HT-29 (cell line): ENCODE measurements at places on chromosomes 1 and 21. TPM values are rescaled to one million over a fixed set of nuclear protein-coding genes. Genes with fewer than 3 reads are reported as not detected.
A peak's percentile ranks its signal among the peaks of the same experiment; 100 is the strongest.

The HIVEP3 gene
- total RNA-seq: 1.1 and 2.4 TPM in 2 replicates

The NUF2 gene
- 18.5 and 23.5 TPM in 2 replicates for total RNA-seq

The ARHGAP29 gene
- total RNA-seq: 18.6 and 22.6 TPM in 2 replicates

The LCE1C gene
- not detected in 2 replicates for total RNA-seq

The LINGO4 gene
- not detected in 2 replicates for total RNA-seq

The MTMR11 gene
- total RNA-seq: 4.8 and 6.8 TPM in 2 replicates

The C1orf146 gene
- not detected in 2 replicates for total RNA-seq

DNA sequence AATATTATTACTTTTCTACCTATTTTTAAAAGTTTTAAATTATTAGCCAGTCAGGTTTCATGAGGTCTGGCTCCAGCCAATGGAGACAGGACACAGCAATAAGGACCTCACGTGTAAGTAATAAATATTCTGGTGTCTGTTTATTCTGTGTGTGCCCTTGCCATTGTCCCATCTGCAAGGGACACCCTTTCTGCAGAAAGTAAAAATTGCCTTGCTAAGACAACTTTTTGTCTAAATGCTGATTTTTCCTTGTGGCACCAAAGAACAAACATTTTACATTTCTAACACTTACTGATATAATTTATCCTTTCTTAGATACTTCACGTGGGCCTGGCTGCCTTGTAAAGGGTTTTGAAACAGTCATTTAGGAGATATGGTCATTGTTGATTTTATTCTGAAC, 29.4 kb downstream of the OVAAL start:
- no peak for DNase-seq

DNA sequence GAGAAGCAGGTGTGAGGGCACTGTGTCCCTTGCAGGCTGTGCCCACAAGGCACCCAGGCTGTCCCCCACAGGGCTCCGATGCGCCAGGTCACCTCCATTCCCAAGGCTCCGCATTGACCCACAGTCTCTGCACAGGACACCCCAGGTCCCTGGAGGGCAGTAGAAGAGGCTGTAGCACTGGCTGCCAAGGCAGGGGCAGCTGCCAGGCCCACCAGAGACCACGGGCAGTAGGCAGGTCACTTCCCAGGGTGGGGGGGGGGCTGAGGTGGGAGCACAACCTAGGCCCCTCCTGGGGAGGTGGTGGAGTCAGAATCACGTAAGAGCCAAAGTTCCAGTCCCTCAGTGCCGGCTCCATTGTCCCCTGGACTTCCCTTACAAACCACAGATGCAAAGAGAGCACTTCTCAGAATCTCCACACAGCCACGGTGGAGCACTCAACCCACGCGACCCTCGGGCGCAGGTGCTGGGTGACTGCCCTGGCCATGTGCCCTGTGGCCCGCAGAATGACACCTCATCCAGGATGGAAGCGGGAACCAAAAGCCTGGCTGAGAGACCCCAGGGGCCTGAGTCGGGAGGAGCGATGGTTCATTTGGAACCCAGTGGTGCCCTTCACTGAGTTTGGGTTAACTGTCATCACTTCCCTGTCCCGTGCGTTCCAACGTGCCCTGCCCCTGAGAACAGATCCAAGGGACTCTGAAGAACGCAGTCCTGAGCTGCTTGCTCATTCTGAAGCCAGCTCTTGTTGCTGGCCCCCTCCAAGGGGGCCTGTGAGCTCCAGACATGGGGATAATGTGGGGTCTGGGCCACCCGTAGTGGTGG, 69.7 kb upstream of the PDE9A start:
- DNase-seq: no peak

GRCh38 chr1:172451002-172451443, 7.2 kb upstream of the PIGC start:
- peak; percentile 90 for DNase-seq

DNA sequence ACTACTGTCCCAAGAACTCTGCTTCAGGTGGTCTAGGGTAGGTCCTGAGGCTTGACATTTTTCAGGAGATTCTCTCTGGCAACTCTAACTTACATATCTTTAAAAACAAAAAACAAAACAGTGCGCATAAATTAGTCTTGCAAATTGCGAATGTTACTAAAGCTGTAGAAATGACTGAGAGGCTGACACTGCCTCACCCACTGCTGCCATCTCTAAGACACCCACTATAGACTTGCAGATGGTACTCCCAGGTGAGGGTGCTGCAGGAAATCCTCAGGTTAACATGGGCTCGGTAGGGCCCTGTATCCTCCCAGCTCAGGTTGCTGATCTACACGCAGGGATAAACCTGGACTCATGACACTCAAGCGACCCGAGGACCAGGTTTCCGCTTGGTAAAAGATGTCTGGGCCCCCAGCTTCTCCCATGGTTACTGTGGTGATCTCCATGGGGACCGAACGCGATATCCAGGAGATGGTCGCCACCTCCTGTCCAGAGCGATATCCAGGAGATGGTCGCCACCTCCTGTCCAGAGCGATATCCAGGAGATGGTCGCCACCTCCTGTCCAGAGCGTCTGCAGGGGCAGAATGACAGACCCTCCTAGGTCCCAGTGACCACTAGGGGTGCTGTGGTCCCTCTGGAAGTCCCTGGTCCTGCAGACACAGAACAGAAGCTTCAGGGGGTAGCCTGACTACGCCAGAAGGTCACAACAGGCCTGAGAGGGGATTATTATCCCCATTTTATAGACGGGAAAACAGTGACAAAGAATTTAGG, 16.2 kb upstream of the LY9 start:
- DNase-seq: peak; percentile 57

DNA sequence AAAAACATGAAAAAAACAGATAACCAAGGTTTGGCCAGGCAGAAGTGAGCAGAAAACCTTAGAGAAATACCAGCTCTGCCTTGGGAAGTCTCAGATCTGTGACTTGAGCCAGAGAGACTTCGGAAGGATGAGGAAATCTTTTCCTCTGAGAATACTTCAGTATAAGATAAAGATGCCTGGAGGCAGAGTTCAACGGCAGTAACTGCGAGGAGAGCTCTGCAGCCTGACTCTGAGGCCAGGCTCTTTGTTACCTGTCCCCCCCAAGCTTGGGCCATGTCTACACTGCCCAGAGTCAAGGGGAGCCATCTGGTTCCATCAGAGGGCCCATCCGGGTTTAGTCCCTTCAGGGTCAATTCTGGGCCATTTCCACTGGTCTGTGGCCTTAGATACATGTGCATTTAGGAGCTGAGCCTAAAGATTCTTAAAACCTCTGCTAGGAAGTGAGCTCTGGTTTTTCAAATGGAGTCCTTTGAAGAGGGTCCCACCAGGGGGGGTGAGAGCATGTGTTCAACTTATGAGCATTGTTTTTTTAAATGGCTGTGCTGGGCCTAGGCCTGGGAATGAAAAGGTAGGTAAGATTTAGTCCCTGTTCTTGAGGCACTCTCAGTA, 8.7 kb downstream of the KIRREL1 start:
- no peak for DNase-seq

DNA sequence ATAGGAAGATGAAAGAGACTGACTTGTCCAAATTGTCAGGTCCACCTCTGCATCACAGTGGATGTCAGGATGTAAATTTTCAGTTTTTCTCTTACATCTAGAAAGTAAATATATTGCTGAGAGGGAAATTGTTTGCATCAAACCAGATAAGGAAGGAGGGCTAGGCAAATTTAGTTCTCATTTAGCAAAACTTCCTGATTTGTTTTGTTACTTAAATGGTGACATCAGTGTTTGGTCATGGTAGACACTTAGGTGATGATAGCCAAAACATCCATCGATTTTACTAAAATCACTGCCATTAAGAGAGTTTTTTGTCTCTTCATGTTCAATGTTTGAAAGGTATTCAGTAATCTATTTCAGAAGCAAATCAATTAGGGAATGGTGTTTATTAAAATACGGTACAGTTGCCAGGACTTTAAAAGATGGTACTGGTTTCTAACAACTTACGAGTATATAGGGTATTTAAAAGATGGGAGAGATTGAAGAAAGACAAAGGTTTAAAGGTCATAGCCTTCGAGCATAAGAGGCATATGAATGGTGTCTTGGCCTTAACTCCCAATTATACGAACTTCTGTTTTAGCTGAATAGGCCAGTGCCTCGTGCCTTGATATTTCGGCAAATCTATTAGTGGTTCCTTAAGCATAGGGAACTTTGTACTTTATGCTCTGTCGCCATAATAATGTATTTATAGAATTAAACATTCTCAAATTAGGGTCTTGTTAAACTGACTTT, 3.0 kb downstream of the IER5 start:
- no peak for DNase-seq

DNA sequence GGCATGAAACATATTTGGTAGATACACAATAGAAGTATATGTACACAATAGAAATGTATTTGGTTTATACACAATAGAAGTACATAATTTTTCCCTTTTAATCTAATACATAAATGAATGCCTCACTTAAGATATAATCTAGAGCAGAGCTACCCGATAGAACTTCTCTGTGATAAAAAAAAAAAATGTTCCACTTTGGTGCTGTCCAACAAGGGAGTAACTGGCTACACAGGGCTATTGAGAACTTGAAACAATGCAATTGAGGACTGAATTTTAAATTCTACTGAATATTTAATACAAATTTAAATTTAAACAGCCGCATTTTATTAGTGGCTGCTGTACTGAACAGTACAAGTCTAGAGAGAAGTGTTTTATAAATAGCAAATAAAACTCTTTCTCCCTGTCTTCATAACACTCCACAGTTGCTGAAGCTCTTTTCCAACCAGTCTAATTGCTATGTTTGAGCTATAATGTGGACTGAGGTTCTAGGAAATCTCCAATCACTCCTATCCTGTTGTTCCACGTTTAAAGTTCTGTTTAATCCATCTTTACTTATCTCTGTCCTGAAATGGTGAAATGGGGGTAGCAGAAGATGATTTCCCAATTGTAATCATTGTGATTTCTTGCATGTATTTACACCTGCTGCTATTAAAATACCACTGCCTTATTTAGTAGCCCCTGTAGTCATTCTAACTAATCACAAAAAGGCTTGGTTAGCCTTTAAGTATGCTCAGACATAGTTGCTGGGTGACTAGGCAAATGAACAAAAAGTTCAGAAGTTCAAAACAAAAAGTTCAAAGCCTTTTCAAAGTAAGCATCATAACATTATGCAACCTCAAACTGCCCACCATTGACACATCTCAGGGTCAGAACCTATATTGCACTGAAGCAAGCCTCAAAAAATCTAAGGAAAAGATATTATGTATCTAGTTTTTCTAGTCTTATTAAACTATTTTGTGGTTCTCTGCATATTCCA, 192.3 kb upstream of the C1orf87 start:
- DNase-seq: no peak

- no peak for DNase-seq
Measured at GRCh38 chr1:229167318-229167717, 103.6 kb upstream of the RAB4A start.

GRCh38 chr21:15566703-15567102, 163.1 kb upstream of the USP25 start:
- no peak for DNase-seq

DNA sequence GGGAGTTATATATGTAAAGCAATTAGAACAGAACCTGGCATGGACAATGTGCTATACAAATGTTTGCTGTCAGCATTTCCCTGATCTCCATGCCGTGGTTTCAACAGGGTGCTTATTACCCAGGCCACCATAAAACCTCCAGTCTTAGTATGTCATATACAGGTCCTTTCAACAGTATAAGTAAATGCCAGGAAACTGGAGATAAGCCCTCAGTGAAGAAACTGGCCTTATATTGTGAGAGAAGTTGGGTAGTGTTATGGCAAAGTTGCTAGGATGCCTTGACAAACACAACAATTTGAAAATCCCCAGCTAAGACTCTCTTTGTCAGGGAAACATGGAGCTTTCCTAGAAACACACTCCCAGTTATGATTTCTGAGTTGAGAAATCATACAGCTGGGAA, 850.2 kb upstream of the ADAMTS5 start:
- DNase-seq: no peak

DNA sequence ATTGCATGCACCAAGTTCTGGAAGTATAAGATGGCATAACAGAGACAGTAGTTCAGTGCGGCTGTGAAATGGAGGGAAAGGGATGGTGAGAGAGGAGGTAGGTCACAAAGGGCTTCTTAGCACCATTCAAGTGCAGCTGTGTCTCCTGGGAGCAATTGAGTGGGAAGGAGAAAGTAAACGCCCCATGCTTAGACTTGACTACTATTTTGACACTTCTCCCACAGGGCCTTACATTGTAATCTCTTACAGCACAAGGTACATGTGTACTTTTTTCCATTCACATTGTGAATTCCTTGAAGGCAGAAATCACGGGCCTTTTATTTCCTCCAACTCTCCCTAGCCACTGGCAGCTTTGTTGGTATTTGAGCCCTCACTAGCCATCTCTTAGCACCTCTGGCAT, 239.6 kb upstream of the FOXD3 start:
- DNase-seq: no peak

- no peak for DNase-seq
Measured at GRCh38 chr1:26164036-26164860, 4.5 kb downstream of the C1orf232 start.

DNA sequence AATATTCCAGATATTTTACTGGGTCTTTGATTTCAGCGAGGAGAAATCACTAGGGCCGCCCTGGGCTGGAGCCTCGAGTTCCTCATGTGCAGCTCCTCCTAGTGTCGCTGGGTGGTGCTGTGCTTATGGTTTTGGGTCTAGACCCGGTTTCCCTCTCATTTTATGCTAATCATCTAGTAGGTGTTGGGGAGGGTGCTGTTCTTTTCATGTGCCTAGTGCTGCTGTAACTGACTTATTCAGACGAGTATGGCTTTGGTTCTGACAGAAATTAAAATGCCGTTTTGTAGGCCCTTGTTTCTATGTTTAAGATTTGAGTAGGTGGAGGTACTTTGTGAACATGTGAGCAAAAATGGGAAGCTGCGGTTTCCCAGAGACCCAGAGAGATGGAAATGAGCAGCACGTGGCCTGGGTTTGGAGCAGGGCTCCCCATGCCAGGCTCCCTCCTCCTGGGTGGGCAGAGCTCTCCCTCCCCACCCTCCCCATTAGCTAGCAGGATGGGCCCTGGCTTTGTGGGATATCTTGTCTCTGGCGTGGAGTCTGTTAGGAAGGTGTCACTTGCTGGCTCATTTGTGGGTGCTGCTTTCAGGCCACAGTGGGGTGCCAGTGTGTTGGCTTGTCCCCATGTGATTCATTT, 74.0 kb upstream of the GPR88 start:
- DNase-seq: peak; percentile 74

- DNase-seq: no peak
Measured at GRCh38 chr1:20604678-20605077, 15.8 kb downstream of the CDA start.

- DNase-seq: no peak
Measured at GRCh38 chr1:38758820-38759219, 100.8 kb downstream of the RRAGC start.

DNA sequence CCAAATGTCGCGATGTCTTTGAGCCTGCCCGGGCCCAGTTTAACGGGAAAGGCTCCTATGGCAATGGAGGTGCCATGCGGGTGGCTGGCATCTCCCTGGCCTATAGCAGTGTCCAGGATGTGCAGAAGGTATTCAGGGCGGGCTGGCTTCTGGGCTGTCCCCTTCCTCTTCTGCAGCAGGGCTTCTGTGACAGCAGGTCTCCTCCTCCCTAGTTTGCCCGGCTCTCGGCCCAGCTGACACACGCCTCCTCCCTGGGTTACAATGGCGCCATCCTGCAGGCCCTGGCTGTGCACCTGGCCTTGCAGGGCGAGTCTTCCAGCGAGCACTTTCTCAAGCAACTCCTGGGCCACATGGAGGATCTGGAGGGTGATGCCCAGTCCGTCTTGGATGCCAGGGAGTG, 3.0 kb downstream of the ADPRS start:
- DNase-seq: no peak
